ENCODE measurements at places on chromosomes 2 and 18.

DNA sequence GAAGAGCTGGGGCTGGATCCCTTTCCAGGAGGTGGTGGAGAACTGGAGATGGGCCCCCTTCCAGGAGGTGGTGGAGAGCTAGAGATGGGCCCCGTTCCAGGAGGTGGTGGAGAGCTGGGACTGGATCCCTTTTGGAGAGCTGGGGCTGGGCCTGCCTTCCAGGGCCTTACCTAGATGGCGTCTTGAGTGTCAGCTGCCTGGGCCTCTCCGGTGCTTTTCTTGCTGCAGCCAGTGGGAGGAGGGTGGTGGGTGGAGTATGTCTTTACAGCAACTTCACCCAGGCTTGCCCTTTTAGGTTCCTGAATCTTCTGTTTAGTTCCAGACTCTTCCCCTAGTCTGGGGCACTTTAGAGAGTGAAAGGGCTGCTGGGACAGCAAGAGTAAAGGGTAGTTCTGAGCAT lies 19.1 kb upstream of the TXNDC2 start:
- no peak for DNase-seq

DNA sequence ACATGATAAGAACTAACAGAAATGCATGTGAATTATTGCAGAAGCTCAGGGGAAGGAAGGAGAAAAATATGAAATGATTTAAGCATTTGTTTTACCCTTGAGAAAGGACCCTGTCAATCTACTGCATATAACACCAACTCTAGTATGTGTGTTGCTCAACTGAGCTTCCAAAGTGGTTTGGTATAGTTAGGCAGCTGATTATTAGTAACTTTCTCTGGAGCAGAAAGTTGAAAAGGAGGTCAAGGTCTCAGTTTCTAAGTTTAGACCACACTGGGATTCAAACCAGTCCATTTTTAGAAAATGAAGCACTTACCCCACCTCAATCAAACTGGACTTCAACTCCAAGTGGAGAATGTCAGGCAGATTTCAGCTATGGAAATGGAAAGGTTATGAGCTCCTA lies 123.3 kb upstream of the CDC42EP3 start:
- DNase-seq: no peak

- no peak for DNase-seq
Observed at GRCh38 chr2:240603846-240604245, 17.3 kb downstream of the CAPN10 start.

DNA sequence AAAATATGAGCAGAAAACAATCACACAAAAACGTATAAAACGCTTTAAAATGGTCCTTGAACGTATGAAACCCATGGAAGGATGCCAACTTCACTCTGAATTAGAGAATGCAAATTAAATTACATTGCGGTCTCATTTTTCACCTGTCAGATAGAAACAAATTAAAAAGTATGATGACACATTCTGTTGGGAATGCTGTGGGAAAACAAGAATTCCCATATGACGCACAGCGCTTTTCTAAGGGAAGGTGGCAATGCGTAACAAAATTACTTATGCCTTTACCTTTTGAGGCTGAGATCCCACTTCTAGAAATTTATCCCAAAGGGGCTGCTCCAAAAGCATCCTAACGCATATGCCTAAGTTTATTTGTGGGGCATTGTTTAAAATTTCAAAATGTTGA lies 3.8 kb upstream of the RPS7 start:
- no peak for DNase-seq

GRCh38 chr2:158967731-158968395 lies 577 bp upstream of the TANC1 start:
- peak; percentile 46 for DNase-seq

- peak; percentile 86 for DNase-seq
Observed at GRCh38 chr2:11850082-11850481, 103.7 kb downstream of the LPIN1 start.

GRCh38 chr2:225462945-225463344 lies 63.4 kb downstream of the NYAP2 start:
- DNase-seq: no peak

DNA sequence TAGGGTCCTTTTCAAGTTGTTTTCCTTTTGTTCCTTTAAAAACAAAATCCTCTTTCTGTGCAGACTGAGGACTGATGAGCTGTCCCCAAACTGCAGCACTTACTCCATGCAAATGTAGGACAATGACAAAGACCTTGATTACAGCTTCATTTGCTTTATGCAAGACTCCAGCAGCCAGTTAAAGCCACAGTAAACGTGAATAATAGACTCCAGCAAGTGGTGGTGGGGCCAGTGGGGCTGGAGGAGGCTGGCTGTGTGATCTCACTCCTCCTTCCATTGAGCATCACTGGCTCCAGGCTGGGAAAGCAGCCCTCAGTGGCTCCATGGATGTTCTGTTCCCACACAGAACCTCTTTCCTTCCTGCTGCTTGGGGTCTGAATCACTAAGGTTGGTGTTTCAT lies 306.0 kb upstream of the CELF4 start:
- DNase-seq: no peak

DNA sequence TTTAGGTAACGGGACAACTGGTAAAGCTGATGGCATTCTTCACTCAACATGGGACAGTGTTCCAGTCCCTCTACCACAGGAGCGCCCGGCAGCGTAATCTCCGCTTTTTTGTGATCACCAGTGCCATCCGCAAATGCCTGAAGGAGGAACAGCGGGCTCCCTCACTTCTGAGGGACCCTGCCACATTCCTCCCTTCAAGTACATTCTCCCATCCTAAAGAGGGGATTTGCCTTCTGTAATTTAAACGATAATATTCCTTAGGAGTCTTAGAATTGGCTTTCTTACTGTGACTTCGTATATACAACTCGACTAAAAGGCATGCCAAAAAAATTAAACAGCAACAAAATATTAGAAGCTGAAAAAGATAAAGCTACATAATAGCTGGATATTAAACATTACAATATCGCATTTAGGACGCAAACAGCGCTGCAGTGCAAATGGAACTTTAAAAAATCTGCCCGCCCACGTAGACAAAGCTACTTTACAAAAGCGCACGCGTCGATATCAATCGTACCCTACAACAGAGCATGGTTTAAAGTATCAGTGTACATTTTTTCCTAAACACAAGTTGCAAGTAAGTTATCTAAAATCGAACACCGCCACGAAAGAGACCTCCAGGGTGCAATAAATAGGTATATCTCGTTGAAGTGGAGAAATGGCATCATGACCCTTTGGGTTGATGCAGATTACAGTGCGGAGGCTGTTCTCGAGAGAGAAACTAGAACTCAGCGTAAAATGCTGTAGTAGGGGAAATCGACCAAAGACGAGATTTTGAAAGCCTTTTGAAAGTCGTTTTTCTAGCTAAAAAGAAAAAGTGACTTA lies 2.3 kb upstream of the VSNL1 start:
- no peak for DNase-seq

DNA sequence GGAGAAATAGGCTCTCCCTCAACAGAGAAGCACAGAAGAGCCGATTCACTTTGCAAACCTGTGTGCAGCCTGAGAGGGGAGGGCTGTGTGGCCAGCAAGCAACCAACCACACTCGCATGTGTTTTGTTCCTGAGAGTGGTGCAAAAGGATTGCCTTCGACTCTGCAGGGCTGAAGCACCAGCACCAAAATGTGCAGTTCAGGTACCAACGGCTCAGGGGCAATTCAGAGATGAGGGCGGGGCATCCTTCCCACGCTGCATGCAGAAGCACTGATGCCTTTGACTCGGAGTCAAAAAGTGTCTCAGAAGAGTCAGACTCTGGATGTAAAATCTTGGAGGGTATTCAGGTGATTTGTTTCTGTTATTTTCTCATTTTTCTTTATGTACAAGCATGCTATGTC lies 55.5 kb downstream of the DCDC2C start:
- DNase-seq: no peak

DNA sequence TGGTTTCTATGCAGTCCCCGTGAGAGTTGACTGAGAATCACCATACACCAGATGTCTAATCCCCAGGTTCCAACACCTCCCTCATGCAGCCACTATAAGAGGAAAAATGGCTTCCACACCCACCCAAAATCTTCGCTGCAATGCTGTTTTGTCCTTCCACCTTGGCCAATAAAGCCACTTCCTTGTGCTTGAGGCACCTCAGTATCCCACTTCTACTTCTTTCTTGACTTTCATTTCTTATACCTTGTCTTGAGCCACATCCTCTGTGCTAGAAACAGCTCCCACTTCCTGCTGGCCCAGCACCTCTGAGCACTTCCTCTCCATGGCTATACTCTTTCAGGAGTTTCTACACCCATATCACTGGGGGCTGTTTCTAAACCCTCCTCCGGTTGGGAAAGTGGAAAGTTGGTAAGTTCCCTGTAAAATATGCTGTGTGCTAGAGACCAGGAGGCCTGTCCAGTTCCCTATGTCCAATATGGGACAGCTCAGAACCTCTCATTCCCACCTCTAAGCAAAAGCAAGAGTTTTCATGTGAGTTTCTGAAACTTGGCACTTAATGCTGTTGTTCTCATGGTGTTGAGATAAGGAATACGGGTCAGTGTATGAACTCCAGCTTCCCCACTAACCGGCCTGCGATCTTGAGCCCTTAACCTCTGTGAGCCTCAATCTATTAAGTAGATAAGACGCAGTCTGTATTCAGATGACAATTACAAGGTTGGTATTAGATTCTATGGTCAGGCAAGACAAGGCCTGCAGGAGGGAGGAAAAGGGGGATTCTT lies 209.1 kb upstream of the ID2 start:
- no peak for DNase-seq

DNA sequence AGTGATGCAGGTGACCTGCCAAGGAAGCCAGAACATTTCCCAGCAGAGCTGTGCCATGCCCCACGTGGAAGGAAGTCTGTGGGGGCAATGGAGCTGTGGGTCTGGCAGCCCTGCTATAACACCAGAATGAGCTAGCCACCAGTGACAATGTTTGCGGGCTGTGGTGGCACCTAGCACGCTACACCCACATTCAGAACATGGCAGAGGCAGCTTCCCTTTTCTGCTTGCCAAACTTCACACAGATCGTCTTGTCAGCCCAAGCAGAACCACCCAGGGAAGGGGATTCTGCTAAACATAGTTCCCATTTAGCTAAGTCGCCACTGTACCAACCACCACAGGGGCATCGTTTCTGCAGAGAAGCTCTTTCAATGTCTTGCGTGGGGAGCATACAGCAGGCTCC lies 27.0 kb upstream of the CCDC93 start:
- DNase-seq: no peak

DNA sequence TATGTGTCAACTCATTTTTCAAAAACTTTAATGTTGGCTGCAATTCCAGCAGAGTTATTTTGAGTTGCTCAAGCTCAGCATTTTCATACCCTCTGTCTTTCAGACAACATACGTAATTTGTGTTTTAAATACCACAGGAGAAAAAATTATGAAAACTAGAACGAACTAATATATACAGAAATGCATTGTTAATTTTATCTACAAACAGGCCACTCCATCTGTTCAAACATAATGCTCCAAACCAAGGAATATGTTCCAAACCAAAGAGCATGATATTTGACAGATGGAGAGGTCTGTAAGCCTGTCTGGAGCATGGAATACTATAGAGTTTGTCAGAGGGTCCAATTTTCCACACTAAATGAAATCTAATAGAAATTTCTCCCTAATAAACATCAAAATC lies 536.2 kb upstream of the FSIP2 start:
- DNase-seq: no peak

DNA sequence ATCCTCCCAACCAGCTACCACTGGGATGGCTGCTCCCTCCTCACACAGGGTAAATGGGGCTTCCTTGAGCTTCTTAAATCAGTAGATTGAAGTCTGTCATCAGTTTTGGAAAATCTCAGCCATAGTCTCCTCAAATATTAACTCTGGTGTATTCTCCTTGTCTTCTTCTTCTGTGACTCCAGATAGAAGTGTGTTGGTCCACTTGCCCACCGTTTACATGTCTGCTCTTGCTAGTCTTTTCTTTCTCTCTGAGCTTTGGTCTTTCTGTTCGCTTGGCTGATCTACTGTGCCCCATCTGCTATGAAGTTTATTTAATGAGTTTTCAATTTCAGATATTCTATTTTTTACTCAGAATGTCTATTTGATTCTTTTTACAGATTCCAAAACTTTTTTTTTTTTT lies 281.7 kb upstream of the HDAC4 start:
- no peak for DNase-seq

- no peak for DNase-seq
Observed at GRCh38 chr18:12015416-12016062, 34.2 kb downstream of the IMPA2 start.

DNA sequence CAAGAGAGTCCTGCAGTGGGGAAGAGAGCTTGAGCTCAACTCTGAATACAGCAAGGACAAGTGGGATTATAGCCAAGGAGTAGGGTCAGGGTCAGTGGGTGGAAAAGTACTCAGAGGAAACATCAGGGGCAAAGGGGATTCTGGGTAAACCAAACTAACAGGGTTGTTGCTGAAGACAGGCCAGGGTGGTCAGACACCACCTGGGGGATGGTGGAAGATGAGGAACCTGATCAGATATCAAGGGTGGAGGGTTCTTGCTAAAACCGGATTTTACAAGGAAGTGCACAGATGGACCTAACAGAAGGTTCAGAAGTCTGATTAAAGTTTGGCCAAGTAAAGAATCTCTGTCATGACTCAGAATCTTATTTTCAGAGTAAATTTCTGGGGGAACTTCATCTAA lies 16.5 kb downstream of the OSBPL1A start:
- no peak for DNase-seq

GRCh38 chr2:229713371-229714079 lies 830 bp downstream of the DNER start:
- peak; percentile 49 for DNase-seq

- no peak for DNase-seq
Observed at GRCh38 chr2:25375371-25375988, 33.8 kb upstream of the DNMT3A start.

GRCh38 chr18:52236131-52236530 lies 103.9 kb upstream of the DCC start:
- DNase-seq: no peak

DNA sequence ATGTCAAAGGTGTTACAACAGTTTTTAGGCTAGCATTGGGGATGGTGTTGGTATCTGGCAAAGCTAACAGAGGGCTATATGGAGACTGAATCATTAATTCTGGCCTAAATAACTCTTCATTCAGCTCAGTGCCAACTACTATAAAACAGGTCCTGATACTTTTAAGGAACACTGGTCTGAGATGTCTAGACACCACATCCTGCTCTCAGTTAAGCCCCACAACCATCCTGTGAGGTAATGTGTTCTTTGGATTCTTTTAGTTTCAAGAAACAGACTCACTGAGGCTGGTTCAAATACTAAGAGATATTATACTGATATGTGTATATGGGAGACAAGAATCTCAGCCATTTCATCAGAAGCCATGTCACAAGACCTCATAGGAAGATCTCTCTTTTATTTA lies 14.2 kb upstream of the HK2 start:
- no peak for DNase-seq

- DNase-seq: no peak
Observed at GRCh38 chr2:128437204-128437565, 118.5 kb upstream of the HS6ST1 start.

GRCh38 chr2:199627417-199627816 lies 169.7 kb upstream of the SATB2 start:
- no peak for DNase-seq

- no peak for DNase-seq
Observed at GRCh38 chr2:100160396-100160795, 18.0 kb upstream of the AFF3 start.

DNA sequence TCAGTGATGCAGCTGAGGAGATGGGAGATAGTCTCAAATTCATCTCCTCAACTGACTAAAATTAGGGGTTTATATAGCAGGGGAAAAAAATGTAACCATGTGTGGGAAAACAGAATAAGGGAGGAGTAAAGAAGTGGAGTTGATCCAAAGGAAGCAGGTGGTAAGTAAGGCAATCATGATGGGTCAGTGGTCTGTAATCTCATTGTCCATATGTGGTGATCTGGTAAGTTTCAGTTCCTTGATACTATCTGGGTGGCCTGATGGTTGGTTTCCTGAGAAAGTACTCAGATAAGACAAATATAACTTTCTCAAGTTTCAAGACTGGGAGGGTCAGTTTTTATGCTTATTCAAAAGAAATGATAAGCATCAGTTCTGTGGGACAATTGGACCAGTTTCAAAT lies 312.3 kb upstream of the KCNJ3 start:
- DNase-seq: no peak

All from nucleus accumbens (tissue), 56 donors.